ENCODE measurements at places on chromosomes 3 and 15.

DNA sequence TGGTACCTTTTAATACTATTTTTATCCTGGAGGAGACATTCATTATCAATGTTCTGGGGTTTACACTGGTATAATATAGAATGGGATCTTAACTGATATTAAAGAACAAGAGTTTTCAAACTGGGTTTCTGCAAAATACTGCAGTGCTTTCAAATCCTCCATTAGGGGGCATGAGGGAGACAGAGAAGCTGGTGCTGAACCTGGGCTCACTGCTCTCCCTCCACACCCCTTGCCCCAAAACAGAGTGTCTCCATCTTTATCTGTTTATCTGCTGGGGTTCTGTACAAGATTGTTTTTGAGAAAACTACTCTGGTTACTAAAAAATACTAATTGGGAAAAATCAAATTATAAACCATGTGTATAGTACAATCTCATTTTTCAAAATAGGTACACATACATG lies 41.7 kb downstream of the CADPS start:
- no peak for DNase-seq

DNA sequence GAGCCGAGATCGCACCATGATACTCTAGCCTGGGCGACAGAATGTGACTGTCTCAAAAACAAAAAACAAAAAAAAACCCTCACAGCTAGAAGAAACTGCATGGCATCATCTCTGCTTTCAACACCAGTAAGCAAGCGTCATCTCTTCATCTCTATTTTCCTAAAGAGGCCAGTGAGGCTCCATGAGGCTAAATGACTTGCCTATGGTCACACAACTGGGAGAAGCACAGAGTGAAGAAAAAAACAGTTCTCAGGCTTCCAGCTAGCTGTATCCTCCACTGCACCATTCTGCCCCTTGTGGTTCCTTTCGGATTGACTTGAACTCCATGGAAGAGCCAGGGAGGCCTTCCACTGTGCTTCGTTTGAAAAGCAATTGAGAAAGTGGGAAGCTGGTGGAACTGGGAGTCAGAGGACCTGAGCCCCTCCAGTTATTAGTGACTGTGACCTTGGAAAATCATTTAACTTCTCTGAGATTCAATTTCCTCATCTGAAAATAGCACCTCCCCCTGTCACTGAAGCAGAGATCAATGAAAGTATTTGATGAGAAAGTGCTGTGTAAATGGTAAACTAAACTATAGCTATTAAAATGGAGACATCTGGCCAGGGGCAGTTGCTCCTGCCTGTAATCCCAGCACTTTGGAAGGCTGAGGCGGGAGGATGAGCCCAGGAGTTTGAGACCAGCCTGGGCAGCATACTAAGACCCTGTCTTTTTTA lies 32.1 kb upstream of the DENND4A start:
- DNase-seq: no peak

- DNase-seq: no peak
Measured at GRCh38 chr3:42194943-42195510, 71.0 kb downstream of the CCK start.

DNA sequence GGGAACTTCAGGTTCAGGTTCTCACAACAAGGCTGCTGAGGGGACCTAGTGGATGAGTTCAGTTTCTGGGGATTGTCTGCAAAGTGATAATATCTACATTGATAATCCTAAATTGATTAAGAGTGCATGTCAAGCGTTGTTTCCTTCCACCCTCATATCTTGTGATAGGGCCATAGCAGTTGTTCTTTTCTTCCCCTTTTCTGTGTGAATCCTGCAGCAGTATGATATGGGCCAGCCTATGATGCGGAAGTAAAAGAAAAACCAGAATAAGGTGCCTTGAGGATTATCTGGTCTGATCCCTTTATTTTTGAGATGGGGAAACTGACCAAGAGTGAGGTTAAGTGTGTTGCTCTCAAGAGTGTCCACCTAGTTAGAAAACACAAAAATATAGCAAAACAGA lies 86.2 kb downstream of the MITF start:
- no peak for DNase-seq

All from GM13976 (cell line).